ENCODE measurements at places on chromosomes 16 and 17.
A peak's percentile ranks its signal among the peaks of the same experiment; 100 is the strongest.

GRCh38 chr17:71024172-71024571, 854.8 kb downstream of the KCNJ2 start:
- no peak for DNase-seq

- DNase-seq: no peak
These were observed 19.5 kb downstream of the MAP1LC3B start for GRCh38 chr16:87411375-87412271.

DNA sequence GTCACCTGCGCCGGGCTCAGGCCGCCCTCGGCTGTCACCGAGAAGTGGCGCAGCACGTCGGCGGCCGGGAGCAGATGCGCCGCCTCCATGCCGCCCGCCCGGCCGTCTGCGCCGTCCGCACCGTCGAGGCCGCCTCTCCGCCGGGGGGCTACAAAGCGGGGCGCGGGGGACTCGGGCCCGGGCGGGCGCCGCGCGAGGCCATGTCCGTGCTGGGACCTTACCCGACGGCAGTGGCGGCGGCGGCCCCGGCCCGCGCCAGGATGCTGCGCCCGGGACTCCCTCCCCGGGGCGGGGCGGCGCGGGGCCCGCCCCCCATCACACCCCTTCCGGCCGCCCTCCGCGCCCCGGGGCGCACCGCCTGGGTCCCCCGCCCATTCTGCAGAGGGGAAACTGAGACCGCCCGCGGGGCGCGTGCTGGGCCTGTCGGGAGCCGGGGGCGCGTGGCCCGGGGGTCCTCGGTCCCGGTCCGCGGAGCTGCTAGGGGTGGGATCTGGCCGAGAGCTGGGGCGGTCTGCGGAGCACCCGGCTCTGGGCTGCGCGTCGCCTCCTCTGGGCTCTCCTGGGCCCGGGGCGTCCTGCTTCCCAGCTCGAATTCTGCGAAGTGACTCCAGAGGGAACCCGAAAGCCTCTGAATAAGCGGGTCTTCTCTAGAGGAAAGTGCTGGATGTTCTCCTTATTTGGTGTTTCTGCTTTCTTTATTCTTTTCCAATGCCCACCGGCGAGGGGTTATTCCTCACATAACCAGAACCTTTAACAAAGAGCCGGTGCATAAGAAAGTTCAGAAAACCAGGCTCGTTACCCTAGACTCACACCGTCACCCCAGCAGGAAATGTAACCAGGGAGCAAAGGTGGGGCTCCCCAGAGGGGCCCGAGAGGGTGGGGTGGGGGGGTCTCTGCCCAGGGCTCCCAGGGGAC, at the start of gene ATP2A3:
ATP2A3 (minus strand) TSS at position 235 of the 915 bp plus-strand sequence; CDS start at position 89, 146 bp downstream.
- DNase-seq: peak; percentile 59

- DNase-seq: peak; percentile 88
These were observed at the start of gene SMURF2 for GRCh38 chr17:64661976-64662773. Gene SMURF2, minus strand, starts transcription at chr17:64662307. Its CDS starts 427 bp downstream, at chr17:64661880.

DNA sequence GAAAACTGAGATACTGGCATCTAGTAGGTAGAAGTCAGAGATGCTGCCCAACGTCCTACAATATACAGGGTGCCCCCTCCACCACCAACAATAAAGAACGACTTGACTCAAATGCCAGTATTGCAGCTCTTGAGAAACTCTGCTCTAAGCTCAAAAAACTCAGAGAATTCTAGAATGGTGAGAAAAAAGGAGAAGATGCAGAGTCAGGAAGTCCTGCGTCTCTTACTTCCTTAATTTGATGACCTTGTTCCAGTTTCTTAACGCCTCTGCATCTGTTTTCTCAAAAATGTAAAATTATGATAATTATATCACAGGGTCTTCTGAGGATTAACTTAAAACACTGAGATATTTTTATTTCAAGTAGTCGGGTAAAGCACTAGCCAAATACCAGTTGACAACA, 1.7 kb upstream of the HSBP1 start:
- no peak for DNase-seq

- DNase-seq: no peak
These were observed 6.8 kb downstream of the RSL1D1 start for GRCh38 chr16:11844499-11844898.

- no peak for DNase-seq
These were observed 150.3 kb downstream of the IRX3 start for GRCh38 chr16:54136276-54136625.

DNA sequence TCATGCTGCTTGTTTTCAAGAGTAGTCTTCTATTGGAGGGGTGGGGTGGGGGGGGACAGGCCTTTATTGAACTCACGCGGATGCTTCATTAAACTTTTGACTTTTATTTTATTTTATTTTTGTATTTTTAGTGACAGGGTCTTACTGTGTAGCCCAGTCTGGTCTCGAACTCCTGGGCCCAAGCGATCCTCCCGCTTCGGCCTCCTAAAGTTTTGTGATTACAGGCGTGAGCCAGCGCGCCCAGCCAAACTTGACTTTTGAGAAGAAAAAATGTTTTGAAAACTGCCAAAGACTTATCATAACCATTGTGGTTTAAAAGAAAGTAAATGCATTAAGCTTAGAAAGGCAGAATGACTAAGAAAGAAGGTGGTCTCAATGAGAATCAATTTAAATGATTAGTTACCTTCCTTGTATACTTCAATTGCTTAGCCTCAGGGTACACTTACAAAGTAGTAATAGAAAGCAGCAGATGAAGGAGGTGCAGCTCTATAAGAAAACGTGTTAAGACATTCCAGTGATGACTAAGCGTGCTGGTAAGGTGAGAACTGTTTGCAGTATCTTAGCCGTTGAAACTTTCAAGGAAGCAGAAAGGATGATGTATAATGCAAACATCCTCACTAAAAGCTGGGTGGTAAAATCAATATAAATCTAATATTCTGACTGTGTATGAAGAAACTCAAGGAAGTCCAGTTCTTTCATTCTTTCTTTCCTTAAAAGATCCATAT, 1.2 kb downstream of the AP2B1 start:
- DNase-seq: no peak

DNA sequence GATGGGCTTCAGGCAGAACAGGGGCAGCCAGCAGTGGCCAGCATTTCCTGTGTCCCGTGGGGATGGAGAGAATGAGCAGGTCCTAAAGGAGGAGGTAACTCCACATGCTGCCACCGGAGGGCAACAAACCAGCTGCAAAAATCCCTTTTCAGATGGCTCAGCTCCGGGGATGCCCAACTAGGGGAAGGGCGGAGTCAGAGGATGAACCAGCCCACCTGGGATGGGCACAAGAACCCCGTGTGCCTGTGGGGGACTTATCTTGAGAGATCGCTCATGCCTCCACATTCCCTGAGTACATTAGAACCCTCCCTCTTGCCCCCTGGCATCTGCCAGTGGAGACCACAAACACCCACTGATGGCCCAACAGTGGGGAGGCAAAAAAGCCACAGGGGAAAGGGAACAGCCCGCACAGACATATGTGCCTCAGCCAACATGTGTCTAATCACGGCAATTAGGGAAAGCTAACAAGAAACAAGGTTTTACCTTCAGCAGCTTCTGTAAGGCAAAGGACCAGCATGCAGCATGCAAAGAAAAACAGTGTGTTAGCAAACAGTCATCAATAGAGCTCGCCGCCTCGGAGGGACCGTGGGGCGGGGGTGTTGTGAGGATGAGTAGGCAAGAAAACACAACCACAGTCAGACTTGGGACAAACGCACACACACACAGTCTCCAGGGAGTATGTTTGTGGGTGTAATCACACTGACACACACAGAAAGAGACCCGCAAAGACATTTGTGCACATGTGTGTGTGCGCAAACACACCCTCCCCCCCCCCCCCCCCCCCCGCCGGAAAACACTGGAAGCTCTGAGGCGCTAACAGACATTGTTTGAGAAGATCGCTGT, 64.0 kb downstream of the MYO18A start:
- no peak for DNase-seq

- DNase-seq: no peak
These were observed 12.8 kb downstream of the FLCN start for GRCh38 chr17:17224137-17224536.

- no peak for DNase-seq
These were observed 45.2 kb downstream of the XPO6 start for GRCh38 chr16:28166394-28167208.

DNA sequence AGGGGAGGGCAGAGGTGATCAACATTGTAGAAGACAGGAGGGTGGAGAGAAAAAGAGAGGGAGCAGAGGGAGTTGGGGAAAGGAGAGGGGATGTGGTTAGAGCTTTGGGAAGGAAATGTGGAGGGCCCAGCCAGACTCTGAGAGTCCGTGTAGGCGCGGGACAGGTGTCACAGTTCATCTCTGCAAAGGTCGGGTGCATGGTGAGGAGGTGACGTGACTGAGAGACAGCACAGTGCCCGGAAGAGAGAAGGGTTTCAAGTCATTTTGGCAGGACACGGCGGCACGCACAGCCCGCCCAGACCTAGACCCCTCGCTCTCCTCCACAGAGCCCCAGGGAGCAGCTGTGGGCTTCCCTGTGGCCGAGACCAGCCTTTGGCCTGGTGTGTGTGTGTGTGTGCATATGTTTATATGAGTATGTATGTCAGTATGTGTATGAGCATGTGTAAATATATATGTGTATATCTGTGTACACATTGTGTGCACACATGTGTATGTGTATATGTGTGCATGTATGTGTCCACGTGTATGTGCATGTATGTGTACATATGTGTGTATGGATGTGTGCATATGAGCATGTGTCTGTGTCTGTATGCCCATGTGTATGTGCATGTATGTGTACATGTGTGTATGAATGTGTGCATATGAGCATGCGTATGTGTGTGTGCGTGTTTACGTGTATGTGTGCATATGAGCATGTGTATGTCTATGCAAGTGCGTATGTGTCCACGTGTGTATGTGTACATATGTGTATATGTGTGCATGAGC, 104.6 kb downstream of the SEC14L1 start:
- DNase-seq: no peak

All from left ventricle myocardium superior (tissue), 1 donor.